ENCODE measurements at places on chromosomes 6 and 20.

DNA sequence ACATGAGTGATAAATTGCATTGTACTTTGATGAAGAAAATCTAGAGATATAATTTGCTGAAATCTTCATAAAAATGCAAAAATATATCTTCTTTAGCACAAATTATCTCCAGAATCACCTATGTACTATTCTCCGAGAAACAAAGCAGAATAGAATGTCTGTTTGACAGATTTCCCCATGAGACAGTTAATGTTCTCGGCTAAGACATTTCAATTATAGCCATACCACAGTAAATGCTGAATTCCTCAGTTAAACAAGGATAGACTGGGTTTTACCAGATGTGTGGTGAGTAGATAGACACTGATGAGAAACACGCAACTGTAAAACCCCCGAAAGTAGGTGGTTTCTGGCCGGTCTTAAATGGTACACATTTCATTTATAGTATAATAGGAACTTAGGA, 69.8 kb downstream of the SNAP25 start:
- no peaks in the 10 kb centered on the region for H3K36me3 ChIP-seq
- no peaks in the 10 kb centered on the region for H3K27me3 ChIP-seq
- no peaks in the 10 kb centered on the region for H3K4me1 ChIP-seq
- no peak overlapping the region for H3K27ac ChIP-seq
- H3K4me3 ChIP-seq: no peak overlapping the region

DNA sequence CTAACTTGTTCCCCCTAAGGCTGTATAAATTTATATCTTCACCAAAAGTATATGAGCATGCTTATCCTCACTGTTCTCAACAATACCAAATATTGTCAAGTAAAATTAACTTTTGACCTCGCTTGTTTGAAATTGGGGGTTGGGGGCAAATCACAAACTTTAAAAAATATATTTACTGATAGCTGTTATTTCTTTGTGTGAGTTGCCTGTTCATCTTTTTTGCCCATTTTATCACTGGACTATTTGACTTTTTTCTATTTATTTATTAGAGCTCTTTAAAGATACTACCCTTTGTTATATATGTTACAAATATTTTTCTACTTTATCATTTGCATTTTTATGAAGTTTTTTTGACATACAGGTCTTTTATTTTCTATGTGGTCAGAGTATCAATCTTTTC, 187.7 kb downstream of the ZDHHC14 start:
- H3K36me3 ChIP-seq: no peaks in the 10 kb centered on the region
- H3K4me1 ChIP-seq: no peaks in the 10 kb centered on the region
- H3K27me3 ChIP-seq: no peaks in the 10 kb centered on the region
- H3K27ac ChIP-seq: no peak overlapping the region

GRCh38 chr6:15268137-15268908, 22.5 kb downstream of the JARID2 start:
- H3K27ac ChIP-seq: peak overlapping the region; percentile 52
- H3K4me1 ChIP-seq: peaks cover 59% of the 10 kb centered on the region
- no peak overlapping the region for H3K4me3 ChIP-seq
- H3K27me3 ChIP-seq: no peaks in the 10 kb centered on the region

DNA sequence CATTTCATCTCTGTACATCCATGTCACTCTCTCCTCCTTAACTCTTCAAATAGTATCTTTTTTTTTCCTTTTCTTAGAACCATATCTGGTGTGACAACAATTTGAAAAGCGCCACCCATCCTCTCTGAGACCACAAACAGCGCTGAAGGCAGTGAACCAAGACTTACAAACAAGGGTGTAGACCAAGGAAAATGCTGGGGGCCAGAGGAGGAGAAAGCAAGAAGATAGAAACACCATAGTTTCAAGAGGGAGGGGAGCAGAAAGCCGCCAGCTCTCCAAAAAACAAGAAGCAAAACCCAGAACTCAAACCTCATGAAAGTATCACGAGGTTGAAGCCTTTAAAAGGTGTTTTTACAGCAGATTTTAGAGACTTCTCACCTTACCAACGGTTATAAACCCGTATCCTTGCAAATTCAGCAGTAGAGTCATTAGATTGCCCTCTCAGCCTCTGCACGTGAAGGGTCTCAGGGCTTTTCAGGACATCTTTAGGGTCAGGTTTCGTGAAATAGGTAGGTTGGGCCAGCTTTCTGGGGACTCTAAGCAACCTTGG, 13.3 kb upstream of the RIPOR2 start:
- H3K36me3 ChIP-seq: no peaks in the 10 kb centered on the region
- no peaks in the 10 kb centered on the region for H3K27me3 ChIP-seq
- H3K27ac ChIP-seq: no peak overlapping the region

Measured in heart left ventricle (tissue), 16 donors.